Aortic smooth muscle cell (primary cell): ENCODE measurements at places on chromosomes 4 and X. TPM values are rescaled to one million over a fixed set of nuclear protein-coding genes. Genes with fewer than 3 reads are reported as not detected.

Gene SRD5A3
- total RNA-seq, result 7.3 and 12.9 TPM in 2 replicates

Gene GAGE12H
- not detected in 2 replicates for total RNA-seq

Gene FAM149A
- total RNA-seq, result 13.9 and 17.7 TPM in 2 replicates

Gene ODAPH
- not detected in 2 replicates for total RNA-seq

Gene BMX
- total RNA-seq, result 2.6 and 4.6 TPM in 2 replicates

Gene SMR3B
- not detected in 2 replicates for total RNA-seq

Gene OPHN1
- total RNA-seq, result 9.0 TPM in 2 replicates

Gene CCNA2
- total RNA-seq, result 21.9 and 37.7 TPM in 2 replicates

Gene VCX3A
- total RNA-seq, result not detected in 2 replicates

Gene G3BP2
- 123 and 130 TPM in 2 replicates for total RNA-seq

Gene HTN3
- total RNA-seq, result not detected in 2 replicates

Gene STK32B
- 4.1 and 4.6 TPM in 2 replicates for total RNA-seq

Gene ALG13
- 36.6 and 46.7 TPM in 2 replicates for total RNA-seq

Gene ATOH1
- not detected in 2 replicates for total RNA-seq

Gene RIBC1
- 0.79 and 0.93 TPM in 2 replicates for total RNA-seq

Gene SASH3
- not detected in 2 replicates for total RNA-seq

Gene SUV39H1
- total RNA-seq, result 3.0 and 4.4 TPM in 2 replicates

Gene DSPP
- total RNA-seq, result not detected in 2 replicates

Gene MEPE
- total RNA-seq, result not detected in 2 replicates

Gene CCNB3
- total RNA-seq, result 0.12 and 0.26 TPM in 2 replicates

Gene DMRTC1B
- not detected in 2 replicates for total RNA-seq

Gene PRAF2
- 6.5 and 8.0 TPM in 2 replicates for total RNA-seq

Gene MAGEA4
- not detected in 2 replicates for total RNA-seq

Gene NXF2
- not detected in 2 replicates for total RNA-seq
